Stimulated activated CD4-positive, alpha-beta T cell treated with anti-CD3 and anti-CD28 coated beads, Interleukin-15, amount 100 ng/mL, for 1 hour (primary cell): ENCODE measurements at places on chromosomes 3 and 15.

- no peak for DNase-seq
Observed at GRCh38 chr3:70233112-70233511, 79.3 kb downstream of the MDFIC2 start.

DNA sequence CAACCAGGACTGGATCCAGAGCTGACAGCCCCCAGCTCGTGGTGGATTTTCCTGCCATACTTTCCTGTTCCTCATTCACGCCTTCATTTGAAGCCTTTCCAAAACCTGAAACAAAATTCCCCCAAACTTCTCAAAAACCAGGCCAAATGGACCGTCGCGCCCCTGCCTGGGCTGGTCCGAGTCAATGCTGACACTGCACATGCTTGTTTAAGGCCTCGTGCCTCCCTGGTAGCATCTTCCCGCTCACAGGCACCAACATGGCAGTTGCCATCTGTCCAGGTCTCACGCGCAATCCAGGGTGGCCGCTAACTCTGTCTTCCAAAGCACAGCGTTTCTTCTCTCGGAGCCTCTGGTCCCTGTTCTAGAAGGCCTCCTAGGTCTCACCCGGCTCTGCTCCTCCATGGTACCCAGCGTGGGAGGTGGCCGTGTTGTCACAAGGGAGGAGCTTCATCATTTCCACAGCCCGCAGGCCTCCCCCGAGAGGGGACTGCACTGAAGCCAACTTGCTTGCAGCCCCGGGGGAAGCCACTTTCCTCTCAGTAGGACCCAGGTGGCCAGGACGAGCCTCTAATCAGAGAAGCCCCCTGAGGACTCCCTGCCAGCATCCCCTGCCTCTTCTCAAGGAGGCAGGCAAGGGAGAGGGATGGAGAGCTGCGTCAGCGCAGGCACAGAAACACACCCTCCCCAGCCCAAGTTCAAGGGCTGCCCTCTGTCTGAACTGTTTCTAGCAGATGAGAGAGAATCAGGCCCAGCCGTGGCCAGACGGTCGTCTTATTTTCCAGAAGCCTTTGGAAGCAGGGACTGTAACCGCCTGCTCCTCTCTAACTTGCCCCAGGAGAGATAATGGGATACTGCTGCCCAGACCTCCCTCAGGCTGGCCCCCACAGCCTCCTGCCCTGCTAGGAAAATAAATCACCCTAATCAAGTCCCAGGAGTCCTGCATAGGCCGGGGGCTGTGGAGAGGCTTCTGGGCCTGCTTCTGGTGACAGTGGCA, 152.8 kb upstream of the TLE3 start:
- no peak for DNase-seq

DNA sequence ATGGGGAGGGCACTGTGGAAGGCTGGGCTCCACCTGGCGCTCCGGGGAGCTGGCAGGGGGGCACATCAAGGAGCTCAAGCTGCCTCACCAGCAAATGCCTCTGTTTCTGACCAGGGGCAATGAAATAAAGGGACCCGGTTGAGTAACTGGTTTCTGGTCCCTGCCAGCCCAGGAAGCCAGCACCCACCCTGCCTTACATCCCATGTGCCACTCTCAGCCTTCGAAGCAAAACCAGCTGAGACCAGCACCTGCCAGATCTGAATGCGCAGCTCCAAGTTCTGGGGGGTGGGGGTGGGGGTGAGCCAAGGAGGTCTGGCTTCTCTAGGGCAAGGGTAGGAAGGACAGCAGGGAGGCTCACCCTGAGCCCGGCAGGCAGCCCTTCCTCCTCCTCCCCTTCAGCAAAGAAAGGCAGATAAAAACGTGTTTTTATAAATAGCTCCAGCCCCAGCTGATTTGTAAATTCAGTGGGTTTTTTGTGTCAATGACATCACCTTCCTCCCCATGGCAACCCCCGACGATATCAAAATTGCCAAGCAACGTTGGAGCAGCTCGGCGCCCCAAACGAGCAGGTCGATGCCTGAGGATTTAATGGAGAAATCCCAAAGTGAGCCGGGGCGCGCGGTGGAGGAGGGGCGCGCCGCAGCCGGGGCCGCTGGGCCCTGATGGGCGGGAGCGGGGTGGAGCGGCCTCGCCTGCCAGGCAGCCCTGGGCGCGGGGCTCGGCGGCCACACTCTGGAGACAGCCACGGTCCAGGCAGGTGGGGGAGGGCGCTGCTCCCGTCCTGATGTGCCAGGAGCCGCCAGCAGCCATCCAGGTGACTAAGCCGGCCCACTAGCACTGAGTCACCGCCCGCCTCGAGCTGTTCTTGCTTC, at the start of gene PAK6:
PAK6 (plus strand) TSS at position 532 of the 872 bp plus-strand sequence. CDS start 25,723 bp downstream, outside the sequence.
- DNase-seq: peak; percentile 20

- DNase-seq: no peak
Observed at GRCh38 chr3:178562143-178562946, 26.1 kb downstream of the KCNMB2 start.

DNA sequence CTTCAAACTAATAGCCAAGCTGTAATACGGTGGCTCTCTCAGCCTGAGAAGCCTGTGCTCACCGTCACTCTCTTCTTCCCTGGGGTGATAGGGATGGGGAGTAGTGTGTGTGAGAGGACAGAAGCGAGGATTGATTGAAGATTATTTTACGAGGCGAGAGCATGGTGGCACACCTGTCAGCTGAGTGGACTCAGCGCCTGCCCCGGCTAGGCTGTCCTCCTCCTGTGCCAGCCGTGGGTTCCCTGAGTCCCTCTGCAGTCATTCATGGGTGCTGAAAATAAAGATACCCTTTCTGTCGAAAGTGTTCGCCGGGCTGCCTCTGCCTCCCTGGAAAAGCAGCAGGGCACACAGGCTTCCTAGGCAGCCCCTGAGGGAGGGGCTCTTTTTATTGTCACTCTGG, 124.1 kb downstream of the PGPEP1L start:
- no peak for DNase-seq

DNA sequence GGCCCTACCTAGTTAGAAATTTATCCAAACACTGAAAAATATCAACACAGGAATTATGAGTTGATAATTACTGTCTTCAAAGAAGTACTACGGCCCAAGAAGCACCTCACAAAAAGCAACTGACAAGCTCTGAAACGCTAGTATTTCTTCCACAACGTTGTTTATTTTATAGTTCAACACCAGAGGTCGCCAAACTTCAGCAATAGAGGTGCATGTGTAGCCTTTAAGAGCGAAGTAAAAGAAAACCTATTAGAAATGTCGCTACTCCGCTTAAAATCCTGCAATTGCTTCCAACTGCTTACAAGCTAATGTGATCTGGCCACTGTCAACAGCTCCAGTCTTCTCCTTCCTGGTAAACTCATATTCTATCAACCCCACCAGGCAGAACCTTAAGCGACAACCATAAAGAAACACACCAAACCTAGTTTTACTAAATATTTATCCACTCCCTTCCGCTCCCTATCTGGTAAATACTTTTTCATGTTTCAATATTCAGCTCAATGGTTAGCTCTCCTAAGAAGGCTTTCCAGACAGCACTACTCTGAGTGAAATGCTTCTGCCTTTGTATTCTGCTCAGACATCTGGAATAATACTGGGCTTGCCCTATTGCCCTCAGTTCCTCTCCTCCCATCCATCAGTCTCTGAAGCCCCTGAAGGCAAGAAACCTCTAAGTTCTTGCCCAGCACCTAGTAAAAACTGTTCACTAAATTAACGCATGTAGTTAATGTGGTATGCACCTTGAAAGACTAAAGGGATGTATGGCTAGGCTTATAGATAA, 110.2 kb downstream of the NR1I2 start:
- no peak for DNase-seq

GRCh38 chr3:173902871-173903270, 505.3 kb downstream of the NLGN1 start:
- no peak for DNase-seq

DNA sequence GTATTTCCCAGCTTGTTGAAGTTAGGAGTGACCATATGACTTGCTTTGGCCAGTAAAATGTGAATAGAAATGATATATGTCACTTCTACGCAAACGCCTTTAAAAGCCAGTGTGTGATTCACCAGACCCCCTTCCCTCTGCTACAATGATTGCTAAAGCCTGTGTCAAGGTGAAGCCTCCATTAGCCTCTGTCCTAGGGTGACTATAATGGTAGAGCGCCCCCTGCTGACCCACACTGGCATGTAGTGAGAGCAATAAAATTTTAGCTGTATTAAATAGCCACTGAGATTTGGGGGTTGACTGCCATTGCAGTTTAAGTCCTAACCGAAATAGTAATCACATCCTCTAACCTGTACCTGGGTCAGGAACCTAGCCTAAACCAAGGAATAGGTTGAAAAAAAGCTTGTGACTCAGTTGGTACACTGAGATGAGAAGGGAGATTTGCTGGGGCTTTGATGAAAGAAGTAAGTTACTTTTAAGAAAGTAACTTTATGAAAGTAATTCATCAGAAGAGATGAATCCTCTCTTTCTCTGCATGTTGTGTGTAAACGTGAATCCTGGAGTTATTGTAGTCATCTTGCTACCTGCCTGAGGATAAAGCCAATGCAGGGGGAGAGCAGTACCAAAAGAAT, 52.6 kb downstream of the GTF2E1 start:
- peak; percentile 68 for DNase-seq

GRCh38 chr3:190375246-190375645, 12.7 kb upstream of the CLDN16 start:
- no peak for DNase-seq

DNA sequence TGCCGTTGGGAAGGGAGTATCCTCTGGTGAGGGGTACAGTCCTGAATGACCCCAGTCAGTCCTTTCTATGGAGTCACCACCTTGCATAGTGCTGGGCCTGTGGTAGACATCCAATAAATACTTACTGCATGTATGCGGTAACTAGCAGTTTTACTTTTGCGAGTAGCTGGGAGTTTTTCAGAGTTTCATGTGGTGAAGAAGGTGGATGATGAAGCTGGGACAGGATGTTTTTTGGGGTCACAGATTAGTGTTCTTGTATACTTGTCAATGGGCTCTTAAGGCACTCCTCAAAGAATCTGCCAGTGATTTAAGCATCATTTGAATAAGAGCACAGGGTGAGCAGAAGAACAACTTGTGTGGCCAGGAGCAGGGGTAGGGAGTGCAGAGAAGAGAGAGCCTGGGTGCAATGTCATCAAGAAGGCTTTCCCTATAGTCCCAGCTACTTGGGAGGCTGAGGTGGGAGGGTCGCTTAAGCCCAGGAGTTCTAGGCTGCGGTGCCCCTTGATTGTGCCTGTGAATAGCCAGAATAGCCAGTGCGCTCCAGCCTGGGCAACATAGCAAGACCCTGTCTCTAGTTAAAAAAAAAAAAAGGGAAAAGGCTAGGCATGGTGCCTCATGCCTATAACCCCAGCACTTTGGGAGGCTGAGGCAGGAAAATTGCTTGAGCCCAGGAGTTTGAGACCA, 22.1 kb downstream of the PPCDC start:
- no peak for DNase-seq

DNA sequence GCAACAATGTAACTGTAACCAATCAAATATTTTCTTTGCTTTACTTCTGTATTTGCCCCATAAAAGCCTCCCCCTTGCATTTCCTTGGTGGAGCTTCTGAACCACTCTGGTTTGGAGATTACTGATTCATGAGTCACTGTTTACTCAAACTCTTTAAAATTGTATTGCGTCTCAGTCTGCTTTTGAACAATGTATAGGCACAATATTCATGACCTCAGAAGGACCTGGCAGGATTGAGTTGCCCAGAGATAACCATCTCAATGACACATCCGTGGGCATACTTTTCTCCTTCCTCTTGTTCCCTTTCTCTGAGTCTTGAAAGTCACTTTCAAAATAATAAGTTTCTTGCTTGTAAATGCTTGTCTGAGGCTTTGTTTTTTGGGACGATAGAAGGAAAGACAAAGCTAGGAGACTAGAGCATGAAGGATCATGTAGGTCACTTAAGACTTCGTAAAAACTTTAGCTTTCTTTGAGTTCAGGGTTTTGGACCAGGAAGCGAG, 57.1 kb upstream of the POU1F1 start:
- DNase-seq: no peak

- DNase-seq: no peak
Observed at GRCh38 chr15:48017747-48018146, 103.0 kb upstream of the SLC24A5 start.

GRCh38 chr3:52216585-52217408, 8.6 kb downstream of the TLR9 start:
- peak; percentile 43 for DNase-seq

DNA sequence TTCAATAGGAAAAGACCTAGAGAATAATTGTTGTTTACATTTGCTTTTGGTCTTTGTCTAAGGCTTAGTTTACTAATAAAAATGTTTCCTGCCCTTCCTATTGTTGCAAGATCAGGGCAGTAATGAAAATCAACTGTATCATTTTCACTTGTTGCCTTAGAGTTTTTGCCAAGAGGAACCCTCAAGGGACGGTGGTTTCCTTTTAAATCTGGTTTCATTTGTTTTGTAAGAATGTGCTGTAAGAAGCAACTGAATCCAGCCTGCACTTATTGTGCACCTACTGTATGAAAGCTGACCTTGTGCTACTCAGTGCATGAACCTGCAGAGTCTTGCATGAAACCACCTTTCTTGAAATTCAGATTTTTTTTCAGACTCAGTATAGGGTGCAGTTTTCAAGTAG, 5.3 kb downstream of the IGF1R start:
- no peak for DNase-seq

GRCh38 chr3:707041-707440, 385.8 kb upstream of the CNTN6 start:
- no peak for DNase-seq

DNA sequence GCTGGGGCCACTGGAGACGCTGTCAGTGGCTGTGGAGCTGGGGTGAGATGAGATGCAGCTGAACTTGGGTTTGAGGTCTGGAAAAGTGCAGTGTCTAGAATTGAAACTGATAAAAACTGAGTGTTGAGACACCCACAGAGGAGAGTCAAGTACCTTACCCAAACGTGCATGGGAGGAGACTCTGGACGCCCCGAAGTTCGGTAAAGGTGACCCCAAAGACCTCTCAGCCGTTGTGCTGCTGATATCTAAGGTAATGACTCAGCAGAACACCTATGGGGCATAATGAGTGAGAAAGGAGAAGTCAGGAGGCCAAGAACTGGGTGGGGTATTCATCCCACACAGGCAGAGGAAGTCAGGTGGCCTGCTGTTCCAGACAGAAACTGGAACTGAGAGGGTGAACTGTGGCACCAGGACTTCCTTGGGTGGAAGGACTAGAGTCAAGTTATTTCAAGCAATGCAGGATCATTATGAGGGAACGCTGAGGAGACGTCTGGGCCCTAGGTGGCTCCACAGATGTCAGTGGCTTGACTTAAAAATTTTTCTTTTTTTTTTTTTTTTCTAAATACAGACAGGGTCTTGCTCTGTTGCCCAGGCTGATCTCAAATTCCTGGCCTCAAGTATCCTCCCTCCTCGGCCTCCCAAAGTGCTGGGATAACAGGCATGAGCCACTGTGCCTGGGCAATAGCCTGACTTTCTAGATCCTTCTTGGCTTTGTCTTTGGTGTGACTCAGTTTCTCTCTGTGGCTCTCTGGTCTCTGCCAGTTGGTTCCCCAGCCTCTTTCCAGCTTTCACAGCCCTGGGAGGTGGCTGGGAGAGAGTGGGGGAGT, 67.6 kb upstream of the GCNT3 start:
- no peak for DNase-seq

- DNase-seq: no peak
Observed at GRCh38 chr3:17805461-17805940, 63.1 kb upstream of the TBC1D5 start.
